ENCODE measurements at places on chromosomes 6 and 20. TPM values are rescaled to one million over a fixed set of nuclear protein-coding genes. Genes with fewer than 3 reads are reported as not detected.

GRCh38 chr6:71080133-71080532 lies 123.3 kb upstream of the B3GAT2 start:
- no peak for DNase-seq
- peaks cover 3% of the 10 kb centered on the region for H3K27me3 ChIP-seq
- H3K36me3 ChIP-seq = no peaks in the 10 kb centered on the region
- no peak overlapping the region for H3K27ac ChIP-seq

Gene LY6G5C
- 2.1 TPM for total RNA-seq

Gene TP53INP2
- total RNA-seq = 12.9 TPM

GRCh38 chr6:15218401-15218800 lies 27.5 kb upstream of the JARID2 start:
- H3K27ac ChIP-seq = no peak overlapping the region
- H3K4me3 ChIP-seq = no peak overlapping the region
- no peak for DNase-seq
- no peaks in the 10 kb centered on the region for H3K36me3 ChIP-seq
- H3K27me3 ChIP-seq = peaks cover 4% of the 10 kb centered on the region
